ENCODE measurements at places on chromosomes 11 and 22.

DNA sequence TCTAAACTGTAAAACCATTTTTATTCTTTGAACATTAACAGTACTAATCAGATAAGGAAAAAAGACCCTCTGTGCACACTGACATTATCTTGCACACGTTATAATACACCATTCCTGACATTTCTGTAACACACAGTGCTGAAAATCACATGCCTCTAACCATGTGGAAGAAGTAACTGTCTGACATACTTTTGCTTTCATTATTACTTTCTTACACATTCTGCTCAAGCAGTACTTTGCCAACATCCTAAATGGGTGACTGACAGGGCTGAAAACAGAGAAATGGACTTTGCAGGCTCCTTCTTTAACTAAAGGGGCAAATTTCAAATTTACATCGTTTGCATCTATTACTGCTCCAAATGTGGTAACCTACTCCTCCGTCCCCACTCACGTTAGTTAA is 22.8 kb upstream of the TP53AIP1 start:
- DNase-seq = no peak

- peak; percentile 61 for DNase-seq
Observed at GRCh38 chr22:23772649-23773473, at the start of gene MMP11. MMP11 (plus strand) TSS chr22:23772849; CDS start chr22:23772871, 22 bp downstream.

DNA sequence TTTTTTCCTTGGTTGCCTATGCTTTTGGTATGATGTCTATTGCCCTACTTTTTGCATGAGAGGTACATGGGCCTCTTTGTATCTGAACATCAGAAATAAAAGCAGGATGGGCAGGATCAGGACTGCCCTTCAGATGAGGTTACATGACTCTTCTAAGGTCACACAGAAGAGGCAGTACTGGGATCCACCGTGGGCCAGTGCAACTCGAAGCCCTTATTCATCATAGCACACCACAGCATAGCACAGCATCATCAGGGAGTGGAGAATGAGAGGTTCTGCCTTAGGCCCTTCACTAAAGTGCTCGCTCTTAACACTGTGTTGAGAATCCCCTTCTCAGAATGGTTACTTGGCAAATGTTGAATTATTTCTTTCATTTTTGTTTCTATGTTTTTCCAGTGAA is 88.3 kb downstream of the C22orf31 start:
- no peak for DNase-seq

- DNase-seq = no peak
Observed at GRCh38 chr11:110795112-110795624, 82.9 kb upstream of the ARHGAP20 start.

- peak; percentile 50 for DNase-seq
Observed at GRCh38 chr22:41517172-41518047, 26.9 kb downstream of the POLR3H start.

DNA sequence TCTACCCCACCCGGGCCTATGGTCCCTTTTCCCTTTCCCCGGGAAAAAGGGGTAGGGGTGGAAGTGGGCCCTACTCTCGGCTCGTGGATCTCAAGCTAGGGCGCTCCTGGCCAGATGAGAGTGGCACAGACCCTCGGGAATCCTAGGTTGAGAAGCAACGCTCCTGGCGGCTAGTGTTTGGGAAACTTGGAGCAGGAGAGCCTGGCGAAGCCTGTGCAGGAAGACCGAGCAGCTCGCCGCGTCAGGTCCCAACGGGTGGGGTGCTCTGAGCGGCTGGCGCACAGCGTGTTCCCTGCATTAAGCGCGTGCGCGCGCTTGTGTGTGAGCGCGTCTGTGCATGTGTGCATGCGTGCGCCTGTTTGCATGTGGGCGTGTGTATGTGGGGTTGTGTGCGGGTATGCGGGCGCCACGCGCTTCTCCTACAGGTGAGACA is 7.1 kb upstream of the FLI1 start:
- DNase-seq = peak; percentile 45

DNA sequence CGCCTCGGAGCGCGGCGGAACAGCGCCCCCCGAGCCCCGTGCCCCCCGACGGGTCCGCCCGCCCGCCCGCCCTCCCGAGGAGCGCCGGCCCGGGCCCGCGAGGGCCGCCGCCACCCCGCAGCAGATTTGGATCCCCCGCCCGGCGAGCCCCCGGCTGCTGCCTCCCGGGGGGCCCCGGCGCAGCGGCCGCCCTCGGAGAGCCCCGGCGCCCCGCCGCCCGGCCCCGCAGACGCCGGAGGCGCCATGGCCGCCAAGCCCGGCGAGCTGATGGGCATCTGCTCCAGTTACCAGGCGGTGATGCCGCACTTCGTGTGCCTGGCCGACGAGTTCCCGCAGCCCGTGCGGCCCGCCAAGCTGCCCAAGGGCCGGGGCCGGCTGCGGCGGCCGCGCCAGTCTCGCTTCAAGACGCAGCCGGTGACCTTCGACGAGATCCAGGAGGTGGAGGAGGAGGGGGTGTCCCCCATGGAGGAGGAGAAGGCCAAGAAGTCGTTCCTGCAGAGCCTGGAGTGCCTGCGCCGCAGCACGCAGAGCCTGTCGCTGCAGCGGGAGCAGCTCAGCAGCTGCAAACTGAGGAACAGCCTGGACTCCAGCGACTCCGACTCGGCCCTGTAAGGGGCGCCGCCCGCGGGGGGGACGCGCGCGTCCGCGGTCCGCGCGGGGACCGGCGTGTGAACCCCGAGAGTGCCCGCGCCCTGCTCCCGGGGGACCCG is 380 bp downstream of the C11orf96 start:
- DNase-seq = peak; percentile 54

DNA sequence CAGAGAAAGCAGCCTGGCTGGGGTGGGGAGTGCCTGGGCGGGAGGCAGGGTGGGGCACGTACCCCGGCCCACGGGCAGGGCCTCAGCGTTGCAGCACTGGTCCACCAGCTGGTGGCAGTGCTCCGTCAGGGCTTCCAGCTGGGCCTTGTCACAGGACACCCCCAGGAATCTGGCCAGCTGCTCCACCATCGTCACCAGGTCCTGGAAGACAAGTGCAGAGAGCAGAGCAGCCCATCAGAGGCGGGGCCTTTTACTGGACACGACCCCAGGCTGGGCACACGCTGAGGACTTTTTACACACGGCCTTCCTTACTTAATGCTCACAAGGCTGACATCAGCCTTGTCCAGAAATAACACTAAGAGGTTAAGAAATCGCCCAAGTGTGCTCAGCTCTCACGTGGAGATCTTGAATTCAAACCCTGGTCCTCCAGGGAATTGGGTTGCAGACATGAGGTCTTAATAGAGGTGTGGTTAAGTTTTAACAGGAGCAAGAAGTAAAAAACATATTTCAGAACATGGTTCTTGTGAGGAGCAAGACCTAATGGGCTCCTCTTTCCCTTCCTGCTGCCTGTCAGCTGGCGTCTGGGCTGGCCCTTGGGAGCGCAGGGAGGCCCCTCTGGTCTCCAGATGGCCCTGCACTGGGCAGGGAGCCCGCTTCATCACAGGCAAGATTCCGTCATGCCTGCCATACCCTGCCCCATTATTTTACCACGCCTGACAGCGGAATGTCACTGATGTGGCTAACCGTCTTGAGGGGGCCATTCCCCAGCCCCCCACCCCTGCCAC is 17.1 kb upstream of the EFCAB6 start:
- DNase-seq = peak; percentile 40

DNA sequence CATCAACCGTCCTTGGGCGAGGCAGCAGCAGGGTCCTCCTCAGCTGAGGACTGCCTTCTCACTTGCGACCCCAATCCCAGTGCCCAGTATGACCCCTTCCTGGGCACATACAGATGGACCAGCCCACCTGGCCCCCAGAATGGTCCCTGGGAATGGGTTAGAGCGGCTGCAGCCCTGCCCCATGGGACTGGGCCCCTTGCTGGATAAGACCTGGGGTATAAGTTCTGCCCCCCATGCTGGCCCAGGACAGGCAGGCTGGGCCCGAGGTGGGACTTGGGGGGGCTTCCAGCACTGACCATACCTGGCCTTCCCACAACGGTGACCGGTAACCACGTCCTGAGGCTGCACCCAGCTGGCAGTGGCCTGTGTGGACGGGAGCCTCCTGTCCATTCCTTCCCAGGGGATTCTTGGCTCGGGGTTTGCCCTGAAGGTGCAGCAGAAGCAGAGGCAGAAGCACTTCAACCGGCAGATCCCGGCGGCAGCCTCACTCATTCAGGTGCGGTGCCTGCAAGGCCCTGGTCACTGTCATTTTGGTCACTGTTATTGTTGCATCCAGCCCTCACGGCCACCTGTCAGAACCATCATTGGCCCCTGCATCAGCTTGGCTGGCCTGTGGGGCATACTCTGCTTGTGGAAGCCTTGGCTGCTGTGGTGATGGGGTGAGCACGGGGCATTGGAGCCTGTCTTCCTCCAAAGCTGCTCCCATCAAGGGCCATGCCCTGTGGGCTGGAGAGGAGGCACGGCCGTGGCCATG is 114.8 kb downstream of the KCNQ1OT1 start:
- DNase-seq = no peak

DNA sequence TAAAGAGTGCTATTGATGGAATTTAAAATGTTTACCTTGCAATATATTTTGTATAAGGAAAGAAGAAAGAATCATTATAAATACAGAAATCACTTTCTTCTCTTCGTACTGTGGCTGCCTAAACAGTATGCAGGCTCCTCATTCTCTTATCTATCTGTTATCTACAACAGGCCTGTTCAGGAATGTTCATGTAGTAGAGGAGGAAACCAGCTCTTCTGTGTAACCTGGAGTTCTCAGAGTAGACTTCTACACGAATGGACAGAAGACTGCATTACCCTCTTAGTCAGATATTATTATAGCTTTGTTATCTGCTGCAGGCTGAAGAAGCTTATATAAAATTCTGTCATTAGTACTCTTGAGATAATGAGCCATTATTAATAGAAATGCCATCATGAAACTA is 1225.9 kb upstream of the CNTN5 start:
- DNase-seq = no peak

DNA sequence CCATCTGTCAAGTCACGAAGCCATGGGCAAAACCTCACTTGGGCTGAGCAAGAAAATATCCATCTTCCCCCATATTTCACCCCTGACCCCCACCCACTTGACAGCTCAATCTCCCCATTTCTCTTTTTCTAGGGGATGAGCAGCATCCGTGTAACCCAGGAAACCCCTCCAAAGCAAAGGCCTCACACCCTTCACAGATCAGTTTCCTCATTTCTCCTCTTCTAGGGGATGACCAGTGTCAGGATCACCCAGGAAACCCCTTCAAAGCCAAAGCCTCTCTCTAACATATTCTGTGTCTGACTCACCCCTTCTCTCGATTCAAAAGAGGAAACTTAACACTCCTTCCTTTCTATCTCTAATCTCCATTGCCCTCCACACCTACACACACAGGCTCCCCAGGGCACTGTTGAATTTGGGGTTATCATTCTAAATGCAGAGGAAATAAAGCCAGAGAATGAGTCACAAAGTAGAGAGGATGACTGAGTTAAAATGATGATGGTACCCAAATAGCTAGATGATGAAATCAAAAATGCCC is 439.7 kb downstream of the BUD13 start:
- no peak for DNase-seq

GRCh38 chr11:102485095-102485722 is 32.6 kb upstream of the TMEM123 start:
- DNase-seq = no peak

GRCh38 chr11:1207401-1208143 is 15.3 kb upstream of the MUC5B start:
- no peak for DNase-seq

GRCh38 chr11:46347637-46348311 is 511 bp downstream of the DGKZ start:
- DNase-seq = no peak

- DNase-seq = peak; percentile 96
Observed at GRCh38 chr11:47415949-47416472, 7.6 kb downstream of the SLC39A13 start.

GRCh38 chr11:8574798-8575197 is 19.2 kb downstream of the STK33 start:
- DNase-seq = no peak

- DNase-seq = peak; percentile 40
Observed at GRCh38 chr11:96075532-96075959, 151.6 kb upstream of the MTMR2 start.

- DNase-seq = no peak
Observed at GRCh38 chr11:45156741-45157140, 10.3 kb downstream of the PRDM11 start.

DNA sequence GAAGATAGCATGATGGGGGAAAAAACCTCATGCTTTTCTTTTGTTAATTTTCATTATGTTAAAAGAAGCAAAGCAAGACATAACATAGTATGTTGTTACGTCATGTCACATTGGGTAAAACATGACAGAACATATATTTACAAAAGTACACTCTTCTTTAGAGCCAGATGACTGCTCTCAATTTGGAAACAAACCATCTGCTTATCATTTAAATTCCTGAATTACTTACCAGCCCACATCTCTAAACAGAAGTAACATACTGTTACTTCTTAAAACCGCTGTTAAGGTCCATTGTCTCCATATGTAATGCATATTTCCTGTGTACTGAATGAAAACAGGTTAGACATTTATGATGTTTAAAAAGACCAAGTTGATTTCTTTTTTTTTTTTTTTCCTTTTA is 100.0 kb downstream of the TMEM135 start:
- DNase-seq = peak; percentile 9

GRCh38 chr11:92166335-92166734 is 58.3 kb upstream of the FAT3 start:
- DNase-seq = no peak

GRCh38 chr11:96037405-96037949 is 113.6 kb upstream of the MTMR2 start:
- DNase-seq = no peak

GRCh38 chr11:126598344-126599216 is 243.1 kb downstream of the ST3GAL4 start:
- no peak for DNase-seq

GRCh38 chr11:59575505-59575904 is 40.1 kb downstream of the OSBP start:
- DNase-seq = no peak

- no peak for DNase-seq
Observed at GRCh38 chr11:100294748-100295147, 392.3 kb upstream of the ARHGAP42 start.

DNA sequence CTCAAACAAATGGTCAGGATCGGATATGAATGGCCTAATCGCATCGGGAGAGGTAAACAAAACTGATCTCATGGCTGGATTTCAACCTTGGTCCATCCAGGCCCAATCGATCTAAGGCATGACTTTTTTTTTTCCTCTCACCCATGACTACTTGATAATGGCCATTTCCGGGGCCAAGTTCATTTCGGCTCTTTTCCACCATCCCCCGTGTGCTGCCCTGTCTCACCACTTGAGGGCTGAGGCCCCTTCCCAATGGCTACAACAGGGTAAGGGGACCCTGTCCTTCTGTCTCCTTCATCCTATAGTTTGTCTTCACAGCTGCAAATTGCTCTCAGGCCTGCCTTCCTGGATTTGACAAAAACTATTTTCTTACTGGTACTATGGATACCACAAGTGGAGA is 26.7 kb downstream of the GRAP2 start:
- DNase-seq = no peak

GRCh38 chr22:32016081-32016480 is 27.0 kb upstream of the SLC5A1 start:
- no peak for DNase-seq
